ENCODE measurements at places on chromosomes 6 and 20. TPM values are rescaled to one million over a fixed set of nuclear protein-coding genes. Genes with fewer than 3 reads are reported as not detected.

GRCh38 chr6:5012519-5012918, 8.7 kb upstream of the RPP40 start:
- no peak for DNase-seq

DNA sequence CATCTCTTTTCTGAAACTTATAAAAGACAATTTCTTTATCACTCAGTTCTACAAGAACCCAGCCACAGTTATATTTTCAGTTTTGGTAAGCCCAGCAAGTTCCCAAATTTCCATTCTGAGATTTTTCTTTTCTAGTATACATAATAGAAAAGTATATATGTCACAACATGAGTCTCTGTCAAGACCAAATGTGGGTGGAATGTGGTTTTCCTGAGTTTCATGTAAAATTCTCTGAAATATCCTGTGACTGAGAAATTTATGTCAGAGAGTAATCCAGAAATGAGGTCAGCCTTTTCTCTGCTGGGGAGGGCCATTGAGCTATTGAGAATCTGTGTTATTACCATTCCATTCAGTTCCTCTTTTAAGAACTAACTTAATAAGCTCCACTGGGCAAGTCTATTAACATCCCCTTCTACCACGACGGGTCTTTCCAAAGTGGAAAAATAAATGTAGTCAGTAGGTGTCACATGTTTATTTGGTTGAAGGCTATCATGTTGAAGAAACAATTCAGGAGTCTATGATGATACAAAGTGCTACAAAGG, 100.7 kb upstream of the HMGN3 start:
- DNase-seq, result no peak

DNA sequence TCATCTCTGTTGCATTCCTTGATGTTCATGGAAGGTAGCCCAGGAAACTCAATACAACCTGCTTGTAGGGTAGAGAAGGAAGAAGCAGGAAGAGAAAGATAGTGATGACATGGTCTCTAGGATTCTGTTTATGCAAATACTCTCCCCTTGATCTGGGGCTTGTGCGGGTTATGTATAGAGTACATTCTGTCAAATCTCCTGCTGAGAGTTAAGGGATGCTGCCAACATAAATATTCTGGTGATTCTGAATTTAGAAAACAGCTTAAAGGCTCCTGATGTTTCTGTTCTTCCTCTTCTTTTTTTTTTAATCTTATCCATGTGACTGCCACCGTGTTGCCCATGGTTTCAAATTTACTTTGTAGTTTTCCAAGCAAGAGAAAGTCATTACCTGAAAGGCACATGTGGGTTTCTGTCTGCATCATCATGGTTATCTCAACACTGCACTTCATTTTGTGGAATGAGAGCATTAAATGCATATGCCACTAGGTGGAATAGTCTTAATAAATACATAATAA, 150.6 kb downstream of the RPS12 start:
- DNase-seq, result no peak

DNA sequence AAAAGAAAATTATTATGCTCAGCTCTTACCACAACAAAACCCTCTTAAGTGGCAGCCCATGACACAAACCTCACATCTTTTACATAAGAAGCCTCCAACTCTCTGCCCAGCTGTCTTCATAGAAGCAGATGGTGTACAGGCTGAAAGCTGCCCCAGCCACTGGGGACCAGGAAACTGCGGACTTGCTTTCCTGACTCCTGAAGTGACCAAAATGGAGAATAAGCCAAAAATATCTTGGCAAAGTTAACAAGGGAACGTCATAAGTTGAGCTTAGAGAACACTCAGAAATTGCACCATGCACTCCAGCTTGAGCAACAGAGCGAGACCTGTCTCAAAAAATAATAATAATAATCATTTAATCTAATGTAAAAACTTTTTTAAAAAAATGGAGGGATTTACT, 160.3 kb upstream of the CDYL start:
- no peak for DNase-seq

- no peak for DNase-seq
These were observed 35.2 kb downstream of the XRN2 start for GRCh38 chr20:21338291-21338690.

DNA sequence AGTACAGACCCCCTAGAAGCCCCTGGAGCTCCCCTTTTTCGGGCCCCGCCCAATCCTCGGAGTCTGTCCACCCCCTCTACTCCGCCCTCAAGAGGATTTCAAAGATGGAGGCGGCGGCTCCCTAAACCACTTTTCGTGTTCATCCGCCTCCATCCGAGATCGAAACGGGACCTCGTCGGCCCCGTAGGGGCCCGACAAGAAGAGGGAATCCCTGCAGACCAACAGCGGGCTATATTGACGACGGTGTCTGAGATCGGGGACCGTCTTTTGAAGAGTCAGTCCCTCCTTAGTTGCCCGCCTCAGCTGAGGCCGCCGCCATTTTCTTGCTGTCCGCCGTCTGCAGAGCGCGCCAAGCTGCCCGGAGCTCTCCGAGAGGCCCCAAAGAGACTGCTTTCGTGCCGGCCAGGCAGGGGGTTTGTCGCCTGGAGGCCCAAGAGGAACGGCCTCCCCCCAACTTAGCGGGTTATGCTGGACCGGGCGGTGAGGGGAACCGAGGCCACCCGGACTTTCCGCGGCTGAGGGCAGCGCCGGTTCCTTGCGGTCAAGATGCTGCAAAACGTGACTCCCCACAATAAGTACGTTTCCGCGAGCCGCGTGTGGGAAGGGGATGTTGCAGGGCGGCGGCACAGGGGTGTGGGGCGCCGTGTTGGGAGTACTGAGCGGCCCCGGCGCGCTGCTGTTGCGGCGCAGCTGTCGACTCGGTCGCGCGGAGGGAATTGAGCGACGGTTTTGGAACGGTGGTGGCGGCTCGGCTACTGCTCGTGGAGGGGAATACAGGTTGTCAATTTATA, 4.2 kb downstream of the BRD2 start:
- DNase-seq, result no peak

GRCh38 chr6:57261926-57262325, 39.8 kb upstream of the RAB23 start:
- no peak for DNase-seq

- DNase-seq, result no peak
These were observed 11.7 kb downstream of the SNTA1 start for GRCh38 chr20:33431797-33432381.

DNA sequence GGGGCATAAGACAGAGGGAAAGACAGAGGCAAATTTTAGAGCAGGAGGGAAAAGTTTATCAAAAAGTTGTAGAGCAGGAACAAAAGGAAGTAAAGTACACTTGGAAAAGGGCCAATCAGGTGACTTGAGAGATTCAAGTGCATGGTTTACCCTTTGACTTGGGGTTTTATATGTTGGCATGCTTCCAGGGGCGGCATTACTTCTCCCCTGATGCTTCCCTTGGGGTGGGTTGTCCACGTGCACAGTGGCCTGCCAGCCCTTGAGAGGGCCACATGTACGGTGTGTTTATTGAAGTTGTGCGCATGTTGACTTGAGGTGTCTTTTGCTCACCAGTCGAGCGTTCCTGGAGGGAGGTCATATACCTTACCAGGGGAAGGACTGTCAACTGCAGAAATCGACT, 259.5 kb upstream of the JARID2 start:
- no peak for DNase-seq

GRCh38 chr6:26161322-26161721, 74.1 kb downstream of the HFE start:
- no peak for DNase-seq

Gene ZBP1
- polyA plus RNA-seq, result 0.08 TPM

Gene FNDC11
- 0.31 TPM for polyA plus RNA-seq

Gene AVP
- not detected for polyA plus RNA-seq
